Sigmoid colon (tissue), 7 donors: ENCODE measurements at places on chromosomes 6 and 20. TPM values are rescaled to one million over a fixed set of nuclear protein-coding genes. Genes with fewer than 3 reads are reported as not detected.

DNA sequence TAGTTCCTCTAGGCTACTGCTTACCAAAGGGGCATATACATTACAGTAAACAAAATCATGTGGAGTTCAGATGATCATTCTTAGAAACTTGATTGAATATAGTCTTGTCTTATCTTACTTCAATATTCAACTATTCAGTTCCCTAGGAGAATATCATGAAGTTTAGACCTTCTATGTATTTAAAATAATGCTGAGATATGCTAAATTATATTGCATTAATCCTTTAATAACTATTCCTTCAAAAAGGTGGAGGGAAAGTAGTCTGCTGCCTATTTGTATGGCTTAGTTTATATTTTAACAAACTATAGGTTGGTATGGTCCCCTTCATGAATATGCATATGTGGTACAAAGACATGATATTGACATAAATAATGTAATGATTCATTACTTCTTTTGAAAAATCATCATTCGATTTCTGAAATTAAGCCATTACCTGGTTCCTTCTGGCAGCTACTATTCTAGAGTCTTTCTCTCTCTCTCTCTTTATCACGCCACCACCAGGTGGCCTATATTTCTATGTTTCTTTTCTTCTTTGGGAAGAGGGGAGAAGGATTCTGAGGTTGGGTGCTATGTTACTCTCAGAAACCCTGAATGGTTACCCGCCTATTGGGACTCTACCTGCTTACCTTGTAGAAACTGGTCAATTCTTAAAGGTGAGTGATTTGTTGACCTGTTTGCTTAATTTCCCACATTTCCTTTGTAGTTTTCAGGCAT lies 855.8 kb downstream of the HACE1 start:
- no peak for DNase-seq
- no peak overlapping the region for H3K4me3 ChIP-seq
- H3K36me3 ChIP-seq = no peaks in the 10 kb centered on the region
- no peaks in the 10 kb centered on the region for H3K4me1 ChIP-seq
- H3K27me3 ChIP-seq = no peaks in the 10 kb centered on the region
- H3K27ac ChIP-seq = no peak overlapping the region

- DNase-seq = no peak
- H3K27ac ChIP-seq = no peak overlapping the region
- peaks cover 9% of the 10 kb centered on the region for H3K4me1 ChIP-seq
- no peak overlapping the region for H3K4me3 ChIP-seq
Observed at GRCh38 chr6:12152023-12152970, 137.9 kb upstream of the EDN1 start.

C20orf96 gene
- 2.1 TPM for total RNA-seq

- H3K36me3 ChIP-seq = no peaks in the 10 kb centered on the region
- DNase-seq = no peak
- no peaks in the 10 kb centered on the region for H3K27me3 ChIP-seq
- no peak overlapping the region for H3K27ac ChIP-seq
Observed at GRCh38 chr6:154196333-154196885, 157.4 kb downstream of the OPRM1 start.

PPP1R14C gene
- total RNA-seq = not detected

GRCh38 chr6:137975188-137975940 lies 108.3 kb downstream of the TNFAIP3 start:
- no peak for DNase-seq
- no peaks in the 10 kb centered on the region for H3K27me3 ChIP-seq
- H3K27ac ChIP-seq = no peak overlapping the region
- no peak overlapping the region for H3K4me3 ChIP-seq
- H3K4me1 ChIP-seq = no peaks in the 10 kb centered on the region

ADGRF1 gene
- total RNA-seq = not detected

DLK2 gene
- total RNA-seq = not detected

BPIFB1 gene
- total RNA-seq = not detected

- H3K36me3 ChIP-seq = no peaks in the 10 kb centered on the region
- no peaks in the 10 kb centered on the region for H3K27me3 ChIP-seq
- no peak overlapping the region for H3K4me3 ChIP-seq
- no peaks in the 10 kb centered on the region for H3K4me1 ChIP-seq
- H3K27ac ChIP-seq = no peak overlapping the region
Observed at GRCh38 chr6:101150226-101150625, 243.3 kb upstream of the GRIK2 start.

FLOT1 gene
- total RNA-seq = 206 TPM

PMEPA1 gene
- 6.4 TPM for total RNA-seq

DNA sequence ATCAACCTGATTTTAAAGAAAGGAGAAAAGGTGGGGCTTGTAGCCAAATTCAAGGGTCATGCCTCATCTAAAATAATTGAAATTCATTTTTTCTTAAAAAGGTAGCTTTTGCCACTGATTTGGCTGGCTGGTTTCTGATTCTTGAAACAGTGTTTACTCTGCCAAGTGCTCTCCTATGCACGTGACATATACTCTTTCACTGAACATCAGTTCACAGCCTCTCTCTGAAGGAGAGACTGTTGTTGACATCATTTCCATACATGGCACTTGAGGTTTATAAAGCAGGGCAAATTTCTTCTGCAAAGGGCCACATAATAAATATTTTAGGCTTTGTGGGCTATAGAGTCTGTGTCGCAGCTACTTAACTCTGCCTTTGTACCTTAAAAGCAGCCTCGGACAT lies 40.4 kb upstream of the DOK5 start:
- H3K27ac ChIP-seq = no peak overlapping the region
- H3K27me3 ChIP-seq = no peaks in the 10 kb centered on the region
- no peak for DNase-seq
- no peak overlapping the region for H3K4me3 ChIP-seq

HLA-DRB5 gene
- 20.8 TPM for total RNA-seq

EPHA7 gene
- total RNA-seq = 122 TPM

- peaks cover 14% of the 10 kb centered on the region for H3K4me1 ChIP-seq
- no peak overlapping the region for H3K27ac ChIP-seq
- no peak overlapping the region for H3K4me3 ChIP-seq
Observed at GRCh38 chr20:14709439-14709838, 372.0 kb upstream of the FLRT3 start.

ADGB gene
- total RNA-seq = not detected

DNA sequence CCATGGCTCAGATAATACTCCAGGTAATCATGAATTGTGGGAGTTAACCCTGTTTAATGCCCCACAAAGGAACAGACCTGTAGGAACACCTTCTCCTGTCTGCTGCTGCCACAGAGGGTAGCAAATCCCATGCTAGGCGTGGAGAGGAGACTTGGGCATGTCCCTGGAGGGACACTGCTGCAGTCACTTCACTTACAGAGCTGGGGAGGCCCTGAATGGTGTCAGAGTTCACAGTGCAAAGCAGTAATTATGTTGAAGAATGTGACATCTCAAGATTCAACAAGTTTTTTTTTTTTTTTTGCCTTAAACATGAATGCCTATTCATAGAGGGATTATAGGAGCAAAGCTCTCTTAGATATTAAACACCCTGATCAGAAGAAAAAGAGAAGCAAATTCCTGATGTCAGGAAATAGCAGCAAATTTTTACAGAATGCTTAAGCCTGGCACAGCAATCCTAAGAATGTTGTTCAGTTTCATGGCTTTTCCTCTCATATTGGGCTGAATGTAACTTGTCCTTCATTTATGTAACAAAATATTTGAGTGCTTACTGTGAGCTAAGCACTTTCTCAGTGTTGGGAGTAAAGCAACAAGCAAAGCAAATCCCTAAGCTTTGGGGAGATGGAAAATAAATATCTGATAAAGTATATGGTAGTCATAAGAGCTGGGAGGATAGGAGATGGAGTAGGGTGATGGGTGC lies 45.0 kb downstream of the CARMIL1 start:
- H3K4me1 ChIP-seq = no peaks in the 10 kb centered on the region
- H3K27ac ChIP-seq = no peak overlapping the region
- H3K36me3 ChIP-seq = no peaks in the 10 kb centered on the region
- H3K4me3 ChIP-seq = no peak overlapping the region
- no peaks in the 10 kb centered on the region for H3K27me3 ChIP-seq

- peak overlapping the region; percentile 76 for H3K4me3 ChIP-seq
- peaks cover 12% of the 10 kb centered on the region for H3K36me3 ChIP-seq
- peak overlapping the region; percentile 93 for H3K27ac ChIP-seq
- H3K4me1 ChIP-seq = no peaks in the 10 kb centered on the region
Observed at GRCh38 chr6:33416386-33417127, 1.4 kb downstream of the CUTA start.

- H3K4me3 ChIP-seq = no peak overlapping the region
- H3K27ac ChIP-seq = no peak overlapping the region
- peaks cover 2% of the 10 kb centered on the region for H3K4me1 ChIP-seq
- DNase-seq = no peak
Observed at GRCh38 chr6:378958-379409, 12.6 kb upstream of the IRF4 start.

TPX2 gene
- total RNA-seq = not detected

DNA sequence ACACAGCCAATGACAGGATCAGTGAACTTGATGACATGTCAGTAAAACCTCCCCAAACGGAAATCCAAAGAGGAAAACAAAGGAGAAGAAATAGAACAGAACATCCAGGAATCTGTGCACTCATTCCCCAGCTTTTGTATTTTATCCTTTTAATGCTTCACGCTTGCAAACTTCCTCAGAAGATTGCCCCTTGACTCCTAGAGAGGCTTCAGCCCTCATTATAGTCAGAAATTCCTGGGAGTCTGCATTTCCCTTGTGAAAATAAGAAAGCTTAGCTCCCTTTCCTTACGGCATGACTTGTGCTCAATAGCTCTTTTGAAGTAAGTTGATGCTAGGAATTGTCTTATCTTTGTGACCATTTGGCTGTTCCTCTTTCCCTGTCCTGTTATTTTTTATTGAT lies 313.6 kb upstream of the OPRM1 start:
- H3K4me1 ChIP-seq = no peaks in the 10 kb centered on the region
- no peak overlapping the region for H3K27ac ChIP-seq
- H3K36me3 ChIP-seq = no peaks in the 10 kb centered on the region

- no peak for DNase-seq
- H3K4me1 ChIP-seq = peaks cover 27% of the 10 kb centered on the region
- no peak overlapping the region for H3K4me3 ChIP-seq
- H3K27ac ChIP-seq = no peak overlapping the region
Observed at GRCh38 chr20:8361779-8362178, 229.7 kb downstream of the PLCB1 start.

ANKRD66 gene
- total RNA-seq = not detected

PDYN gene
- not detected for total RNA-seq

DNA sequence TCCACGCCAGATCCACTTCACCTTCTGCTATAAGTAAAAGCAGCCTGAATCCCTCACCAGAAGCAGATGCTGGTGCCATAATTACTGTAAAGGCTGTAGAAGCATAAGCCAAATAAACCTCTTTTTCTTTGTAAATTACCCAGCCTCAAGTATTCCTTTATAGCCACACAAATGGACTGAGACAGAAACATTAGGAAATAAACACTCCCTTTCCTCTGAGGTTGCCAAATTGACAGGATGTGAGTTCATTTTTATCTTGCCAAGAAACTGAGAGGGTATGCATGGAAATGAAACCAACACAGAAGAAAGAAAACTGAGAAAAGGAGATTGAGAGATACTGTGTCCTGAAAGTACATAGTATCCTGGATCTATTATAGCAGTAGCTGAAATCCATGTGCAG lies 481.2 kb downstream of the HAO1 start:
- no peaks in the 10 kb centered on the region for H3K27me3 ChIP-seq
- DNase-seq = no peak
- H3K4me1 ChIP-seq = no peaks in the 10 kb centered on the region
- no peak overlapping the region for H3K4me3 ChIP-seq
- no peak overlapping the region for H3K27ac ChIP-seq

TFAP2D gene
- total RNA-seq = not detected

- peaks cover 10% of the 10 kb centered on the region for H3K4me1 ChIP-seq
- H3K27me3 ChIP-seq = no peaks in the 10 kb centered on the region
- H3K4me3 ChIP-seq = no peak overlapping the region
- no peak for DNase-seq
- H3K27ac ChIP-seq = peak overlapping the region; percentile 1
Observed at GRCh38 chr20:38046572-38046971, 13.0 kb downstream of the RPRD1B start.

GRCh38 chr20:16785226-16785625 lies 37.1 kb downstream of the OTOR start:
- H3K4me1 ChIP-seq = no peaks in the 10 kb centered on the region
- DNase-seq = no peak
- H3K27me3 ChIP-seq = no peaks in the 10 kb centered on the region
- no peak overlapping the region for H3K4me3 ChIP-seq
- no peaks in the 10 kb centered on the region for H3K36me3 ChIP-seq
- no peak overlapping the region for H3K27ac ChIP-seq

- DNase-seq = no peak
- no peaks in the 10 kb centered on the region for H3K4me1 ChIP-seq
- H3K27me3 ChIP-seq = no peaks in the 10 kb centered on the region
Observed at GRCh38 chr6:74117113-74117512, 421.1 kb downstream of the CD109 start.

FGD2 gene
- total RNA-seq = 17.1 TPM

- H3K4me3 ChIP-seq = no peak overlapping the region
- H3K36me3 ChIP-seq = no peaks in the 10 kb centered on the region
- peaks cover 7% of the 10 kb centered on the region for H3K27me3 ChIP-seq
- H3K4me1 ChIP-seq = no peaks in the 10 kb centered on the region
Observed at GRCh38 chr20:36424314-36424713, 117.0 kb upstream of the MYL9 start.

GPLD1 gene
- total RNA-seq = 4.8 TPM

DNA sequence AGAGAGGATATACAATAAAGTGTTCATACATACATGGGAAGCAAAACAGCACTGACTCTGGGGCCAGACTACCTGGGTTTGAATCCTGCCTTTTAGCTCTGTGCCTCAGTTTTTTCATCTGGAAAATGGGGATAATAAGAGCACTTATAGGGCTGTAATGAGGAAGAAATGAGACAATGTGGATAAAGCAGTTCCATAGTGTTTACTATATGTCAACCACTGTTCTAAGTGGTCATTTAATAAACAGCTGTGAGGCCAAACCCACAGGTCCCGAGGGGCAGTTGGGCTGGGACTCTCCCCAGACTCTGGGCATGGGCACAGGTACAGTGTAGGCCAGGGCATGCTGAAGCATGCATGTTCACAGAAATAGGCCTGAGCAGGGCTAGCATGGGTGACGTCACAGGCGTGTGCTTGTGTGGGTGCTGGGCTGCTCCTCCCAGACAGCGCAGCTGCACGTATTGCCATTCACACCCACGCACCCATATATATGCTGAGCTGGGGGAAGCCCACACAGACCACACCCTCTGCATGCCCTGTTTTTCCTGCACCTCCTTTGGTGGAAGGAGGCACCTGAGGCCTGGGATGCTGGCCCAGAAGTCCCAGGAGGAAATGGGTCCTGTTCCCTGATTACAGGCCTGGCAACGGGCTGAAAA lies 3.5 kb upstream of the PLCG1 start:
- no peaks in the 10 kb centered on the region for H3K27me3 ChIP-seq

GRCh38 chr20:14219801-14220461 lies 117.5 kb downstream of the FLRT3 start:
- no peaks in the 10 kb centered on the region for H3K4me1 ChIP-seq
- no peaks in the 10 kb centered on the region for H3K27me3 ChIP-seq
- H3K4me3 ChIP-seq = no peak overlapping the region

BPIFB2 gene
- not detected for total RNA-seq

C6orf58 gene
- not detected for total RNA-seq

GRCh38 chr20:35329435-35330139 lies 37.4 kb upstream of the FAM83C start:
- H3K27me3 ChIP-seq = no peaks in the 10 kb centered on the region
- H3K36me3 ChIP-seq = no peaks in the 10 kb centered on the region
- H3K4me3 ChIP-seq = no peak overlapping the region
- H3K27ac ChIP-seq = no peak overlapping the region
- no peak for DNase-seq

- peak overlapping the region; percentile 65 for H3K4me3 ChIP-seq
- H3K27me3 ChIP-seq = no peaks in the 10 kb centered on the region
- no peaks in the 10 kb centered on the region for H3K36me3 ChIP-seq
- H3K4me1 ChIP-seq = peaks cover 53% of the 10 kb centered on the region
- no peak for DNase-seq
Observed at GRCh38 chr20:32190616-32191415, 16.7 kb downstream of the PLAGL2 start.

GRCh38 chr6:10640412-10640811 lies 54.0 kb downstream of the C6orf52 start:
- H3K4me1 ChIP-seq = no peaks in the 10 kb centered on the region
- no peak for DNase-seq
- no peak overlapping the region for H3K4me3 ChIP-seq
- no peaks in the 10 kb centered on the region for H3K36me3 ChIP-seq
